ENCODE measurements at places on chromosomes 3 and 15.

DNA sequence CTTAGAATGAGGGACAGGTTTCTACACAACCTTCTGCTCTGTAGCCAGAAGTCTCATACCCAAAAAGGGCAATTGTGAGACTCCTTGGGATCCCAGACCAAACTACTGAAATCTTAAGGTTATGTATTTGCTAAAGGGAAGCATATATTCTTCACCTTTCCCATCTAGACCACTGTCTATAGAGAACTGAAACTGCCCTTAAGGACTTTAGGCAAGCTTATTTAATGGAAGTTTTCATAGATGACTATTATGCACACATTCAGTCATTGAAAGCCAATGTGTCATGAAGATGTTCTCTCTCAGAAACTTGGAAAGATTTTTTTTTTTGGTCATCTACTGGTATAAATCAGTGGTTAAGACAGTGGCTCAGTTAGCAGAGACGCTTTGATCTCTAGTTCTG is 365.3 kb downstream of the MCTP2 start:
- DNase-seq: no peak

GRCh38 chr3:106130384-106131198 is 261.8 kb upstream of the CBLB start:
- no peak for DNase-seq

DNA sequence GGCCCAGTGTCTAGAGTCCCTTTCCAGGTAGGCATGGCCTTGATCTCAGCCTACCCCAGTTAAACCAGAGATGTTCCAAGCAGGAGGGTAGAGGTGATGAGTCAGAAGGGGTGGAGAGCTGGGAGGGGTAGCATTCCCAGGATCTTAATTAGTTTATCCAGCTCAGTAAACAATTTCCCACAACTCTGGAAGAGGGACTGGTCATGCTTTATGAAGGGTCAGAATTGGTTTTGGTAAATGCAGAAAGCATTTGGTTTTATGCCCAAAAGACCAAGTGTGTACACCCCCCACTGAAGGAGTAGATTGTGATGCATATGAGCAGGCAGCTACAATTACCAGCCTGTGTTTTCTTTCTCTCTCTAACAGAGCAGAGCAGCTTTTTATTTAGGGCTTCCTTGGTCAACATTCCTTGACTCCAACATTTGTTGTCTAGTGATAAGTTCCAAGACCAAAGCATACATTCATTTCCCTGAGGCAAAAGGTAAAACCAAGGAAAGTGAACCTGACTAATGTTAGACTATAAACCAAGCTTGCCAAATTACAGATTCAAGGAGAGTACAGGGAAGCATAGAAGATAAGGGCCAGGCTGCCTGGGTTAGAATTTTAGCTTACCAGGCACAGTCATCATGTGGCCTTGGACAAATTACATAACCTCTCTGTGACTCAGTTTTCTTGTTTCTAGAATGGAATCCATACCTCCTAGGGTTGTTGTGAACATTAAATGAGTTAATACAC is 17.6 kb downstream of the EXOSC7 start:
- DNase-seq: no peak

DNA sequence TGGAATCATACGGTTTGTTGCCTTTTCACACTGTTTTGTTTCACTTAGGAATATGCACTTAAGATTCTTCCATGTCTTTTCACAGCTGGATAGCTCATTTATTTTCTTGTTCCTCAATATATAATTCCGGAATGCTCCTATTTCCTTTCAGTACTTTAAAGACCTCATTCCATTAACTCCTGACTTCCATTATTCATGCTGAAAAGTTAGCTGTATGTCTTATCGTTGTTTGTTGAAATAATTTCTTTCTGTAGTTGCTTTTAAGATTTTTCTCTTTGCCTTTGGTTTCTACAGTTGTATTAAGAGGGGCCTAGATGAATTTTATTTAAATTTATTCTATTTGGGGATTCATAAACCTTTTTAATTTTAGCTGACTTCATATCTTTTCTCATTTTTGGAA is 122.2 kb downstream of the ANXA2 start:
- no peak for DNase-seq

DNA sequence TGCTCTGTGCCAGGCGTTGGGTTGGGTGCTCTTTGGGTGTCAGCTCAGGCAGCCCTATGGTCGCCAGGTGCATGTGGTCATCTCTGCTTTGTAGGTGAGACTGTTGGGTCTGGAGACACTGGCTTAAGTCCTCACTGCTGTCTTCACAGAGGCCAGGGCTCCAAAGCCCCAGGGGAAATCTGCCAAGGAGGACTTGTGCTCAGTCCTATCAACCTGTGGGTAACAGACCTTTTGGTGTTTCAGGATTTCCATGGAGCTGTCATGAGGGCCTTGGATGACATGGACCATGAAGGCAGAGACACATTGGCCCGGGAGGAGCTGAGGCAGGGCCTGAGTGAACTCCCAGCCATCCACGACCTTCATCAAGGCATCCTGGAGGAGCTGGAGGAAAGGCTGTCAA is 50.1 kb upstream of the NR2C2 start:
- no peak for DNase-seq

- DNase-seq: no peak
These were observed 470.8 kb downstream of the SOX2 start for GRCh38 chr3:182182531-182182968.

DNA sequence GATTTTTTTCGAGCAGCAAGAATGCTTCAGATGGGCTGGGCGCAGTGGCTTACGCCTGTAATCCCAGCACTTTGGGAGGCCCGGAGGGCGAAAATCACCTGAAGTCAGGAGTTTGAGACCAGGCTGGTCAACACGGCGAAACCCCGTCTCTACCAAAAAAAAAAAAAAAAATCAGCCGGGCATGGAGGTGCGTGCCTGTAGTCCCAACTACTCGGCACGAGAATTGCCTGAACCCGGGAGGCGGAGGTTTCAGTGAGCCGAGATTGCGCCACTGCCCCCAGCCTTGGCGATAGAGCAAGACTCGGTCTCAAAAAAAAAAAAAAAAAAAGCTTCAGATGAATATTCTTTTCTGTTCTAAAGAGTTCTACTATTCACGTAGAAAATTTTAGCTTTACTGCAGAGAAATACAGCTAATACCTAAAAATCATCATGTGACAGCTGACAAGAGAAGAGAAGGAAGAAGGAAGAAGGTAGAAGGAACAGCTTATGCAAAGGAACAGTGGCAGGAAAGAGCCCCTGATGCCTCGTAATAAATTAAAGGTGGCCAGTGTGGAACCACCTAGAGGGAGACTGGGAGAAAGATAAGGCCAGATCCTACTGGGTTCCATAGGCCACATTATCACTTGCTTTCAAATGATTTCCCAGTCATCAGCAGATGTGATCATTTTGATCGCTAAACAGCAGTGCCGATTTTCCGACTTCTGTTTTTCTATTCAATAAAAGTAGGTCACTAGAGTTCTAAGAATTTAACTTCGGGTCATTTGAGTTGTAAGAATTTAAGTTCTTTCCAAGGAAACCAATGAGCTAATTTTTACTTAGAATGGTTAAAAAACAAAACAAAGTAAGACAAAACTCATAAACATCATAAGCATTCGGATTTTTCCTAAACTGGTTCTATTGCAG is 1.5 kb downstream of the CMTM6 start:
- no peak for DNase-seq

GRCh38 chr3:13026534-13026933 is 46.7 kb downstream of the IQSEC1 start:
- DNase-seq: no peak

DNA sequence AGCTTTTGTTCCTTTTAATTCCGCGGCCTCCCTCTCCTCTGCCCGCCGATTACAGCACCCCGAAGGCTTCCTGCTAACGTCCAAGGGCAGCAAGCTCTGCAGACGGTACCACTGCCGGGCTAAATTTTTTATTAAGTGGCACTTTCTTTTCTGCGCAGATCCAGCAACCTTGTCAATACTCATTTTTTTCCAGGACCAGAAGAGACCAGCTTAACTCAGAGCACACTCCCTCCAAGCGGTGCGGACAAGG is 542 bp upstream of the MEIS2 start:
- no peak for DNase-seq

DNA sequence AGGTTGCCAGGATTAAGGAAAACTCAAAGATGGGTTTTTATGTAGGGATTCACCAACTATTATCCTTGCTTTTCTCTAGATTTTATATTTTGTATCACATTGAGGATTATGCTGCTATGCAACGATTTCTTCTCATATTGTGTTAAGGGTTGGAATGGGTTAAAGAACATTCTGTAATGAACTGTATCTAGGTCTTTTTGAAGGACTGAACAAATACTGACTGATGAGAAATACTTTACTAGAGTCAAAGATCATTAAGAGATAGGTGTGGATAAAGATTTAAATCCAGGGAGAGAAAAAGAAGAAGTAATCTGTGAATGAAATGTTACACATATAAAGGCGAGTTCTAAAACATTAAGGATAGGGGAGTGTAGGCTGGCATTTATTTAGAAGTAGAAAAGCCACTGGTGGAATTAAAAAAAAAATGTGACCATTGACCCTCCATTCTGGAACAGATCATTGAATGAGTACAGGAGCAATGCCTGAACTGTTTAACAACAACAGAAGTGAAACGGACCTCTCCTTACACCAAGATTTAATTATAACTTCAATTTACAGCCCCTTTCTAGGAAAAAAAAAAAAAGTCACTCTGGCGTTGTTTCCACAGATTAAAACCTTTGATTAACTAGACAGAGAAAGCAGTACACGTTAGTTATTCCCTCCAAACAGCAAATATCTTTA is 39.2 kb downstream of the PROS1 start:
- DNase-seq: no peak

DNA sequence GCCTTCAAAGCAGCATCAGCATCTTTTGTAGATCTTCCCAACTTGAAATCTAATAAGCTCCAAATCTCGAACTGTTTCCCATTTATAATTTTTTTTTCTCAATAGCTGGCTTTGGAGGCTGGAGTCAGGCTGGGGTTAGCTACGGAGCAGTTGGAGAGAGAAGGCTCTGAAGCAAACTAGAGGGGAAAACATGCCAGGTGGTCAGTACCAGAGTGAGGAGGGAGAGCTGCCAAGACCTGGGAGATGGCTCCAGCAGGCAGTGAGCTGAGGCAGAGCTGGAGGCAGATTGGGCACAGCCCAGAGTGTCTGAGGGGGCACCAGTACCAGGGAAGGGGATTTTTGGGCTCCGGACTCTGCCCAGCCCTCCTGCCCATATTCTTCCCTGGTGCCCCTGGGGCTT is 311.2 kb downstream of the RPLP1 start:
- no peak for DNase-seq

DNA sequence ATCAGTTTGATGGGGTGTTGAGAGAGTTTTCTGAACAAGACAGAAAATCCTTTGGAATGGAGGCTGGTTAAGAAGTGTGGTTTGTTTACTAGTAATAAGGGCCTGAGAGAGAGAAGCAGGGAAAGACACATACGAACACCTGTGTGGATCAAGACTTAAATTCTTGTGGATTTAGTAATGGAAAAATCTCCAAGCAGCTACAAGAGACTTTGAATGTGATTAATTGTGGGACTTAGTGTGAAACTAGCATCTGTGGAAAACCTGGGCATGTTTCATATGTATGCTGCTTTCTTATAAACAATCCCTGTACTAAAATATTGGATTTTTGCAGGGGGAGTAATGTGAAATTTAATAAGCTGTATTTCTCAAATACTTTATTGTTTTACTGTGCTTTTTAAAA is 399.1 kb downstream of the SI start:
- no peak for DNase-seq

DNA sequence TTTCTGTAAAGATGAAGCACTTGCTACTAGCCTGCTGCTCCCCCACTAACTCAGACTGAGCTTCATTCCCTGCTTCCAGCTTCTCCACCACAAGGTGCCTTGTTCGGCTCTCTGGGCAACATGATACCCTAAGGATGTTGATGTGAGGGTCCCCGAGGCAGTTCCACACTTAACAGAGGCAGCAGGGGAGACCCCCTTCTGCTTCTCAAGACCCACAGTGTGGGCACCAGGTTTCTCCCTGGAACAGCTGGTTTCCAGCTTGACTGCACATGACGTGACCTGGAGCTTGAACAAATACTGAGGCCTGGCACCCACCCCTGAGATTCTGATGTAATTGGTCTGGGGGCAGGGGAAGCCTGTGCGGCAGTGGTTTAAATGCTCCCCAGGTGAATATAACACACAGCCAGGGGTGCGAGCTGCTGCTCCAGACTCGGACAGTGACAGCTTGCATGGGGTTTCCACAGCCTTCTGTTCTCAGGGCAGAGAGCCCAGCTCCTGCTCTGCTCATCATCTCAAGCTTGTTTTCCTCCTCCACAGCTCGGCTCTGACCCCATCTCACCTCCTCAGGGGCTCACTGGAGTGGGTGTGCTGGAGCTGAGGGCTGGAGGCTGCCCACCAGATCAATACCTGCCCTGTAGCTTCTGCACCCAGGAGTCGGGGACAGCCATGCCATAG is 95.0 kb upstream of the HACD2 start:
- DNase-seq: no peak

DNA sequence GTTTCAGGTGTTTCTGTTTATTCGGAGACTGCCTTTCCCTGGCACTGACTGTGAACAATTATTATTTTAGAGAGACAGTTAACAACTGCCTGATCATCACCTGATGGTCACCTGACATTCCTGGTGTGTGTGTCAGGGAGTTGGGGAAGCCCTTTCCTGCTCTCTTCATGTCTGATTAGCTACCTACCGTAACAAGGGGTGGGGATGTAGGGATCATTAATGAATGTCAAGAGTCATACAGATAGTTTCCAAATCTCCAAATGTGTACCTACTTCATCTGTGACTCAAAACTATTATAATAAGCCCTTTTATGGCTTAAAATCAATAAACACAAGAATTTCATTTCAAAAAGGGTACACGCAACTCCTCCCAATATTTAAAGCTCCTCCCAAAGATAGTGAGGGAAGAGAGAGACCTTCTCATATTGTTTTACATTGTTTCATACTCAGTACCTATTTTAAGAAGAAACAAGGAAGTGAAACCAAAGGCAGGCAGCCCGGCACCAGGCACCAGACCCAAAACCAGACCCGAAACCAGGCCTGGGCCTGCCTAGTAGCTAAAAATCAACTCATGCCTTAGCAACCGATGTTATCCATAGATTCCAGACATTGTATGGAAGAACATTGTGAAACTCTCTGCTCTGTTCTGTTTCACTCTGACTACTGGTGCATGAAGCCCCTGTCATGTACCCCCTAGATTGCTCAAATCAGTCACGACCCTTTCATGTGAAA is 844.9 kb upstream of the ALCAM start:
- no peak for DNase-seq
